ENCODE measurements at places on chromosomes 4 and X.

DNA sequence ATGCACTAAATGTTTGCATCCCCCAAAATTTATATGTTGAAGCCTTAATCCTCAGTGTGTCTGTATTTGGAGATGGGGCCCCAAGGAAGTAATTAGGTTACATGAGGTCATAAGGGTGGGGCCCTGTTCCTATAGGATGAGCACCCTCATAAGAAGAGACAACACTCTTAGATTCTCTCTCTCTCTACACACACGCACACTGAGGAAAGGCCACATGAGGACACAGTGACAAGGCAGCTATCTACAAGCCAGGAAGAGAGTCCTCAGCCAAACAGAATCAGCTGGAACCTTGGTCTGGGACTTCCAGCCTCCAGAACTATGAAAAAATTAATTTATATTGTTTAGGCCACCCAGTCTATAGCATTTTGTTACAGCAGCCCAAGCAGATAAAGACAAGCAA lies 69.3 kb upstream of the NOCT start:
- no peak for DNase-seq

- DNase-seq, result no peak
These were observed 47.7 kb upstream of the UGDH start for GRCh38 chr4:39574946-39575345.

GRCh38 chrX:41796046-41796445 lies 72.1 kb downstream of the GPR82 start:
- DNase-seq, result no peak

DNA sequence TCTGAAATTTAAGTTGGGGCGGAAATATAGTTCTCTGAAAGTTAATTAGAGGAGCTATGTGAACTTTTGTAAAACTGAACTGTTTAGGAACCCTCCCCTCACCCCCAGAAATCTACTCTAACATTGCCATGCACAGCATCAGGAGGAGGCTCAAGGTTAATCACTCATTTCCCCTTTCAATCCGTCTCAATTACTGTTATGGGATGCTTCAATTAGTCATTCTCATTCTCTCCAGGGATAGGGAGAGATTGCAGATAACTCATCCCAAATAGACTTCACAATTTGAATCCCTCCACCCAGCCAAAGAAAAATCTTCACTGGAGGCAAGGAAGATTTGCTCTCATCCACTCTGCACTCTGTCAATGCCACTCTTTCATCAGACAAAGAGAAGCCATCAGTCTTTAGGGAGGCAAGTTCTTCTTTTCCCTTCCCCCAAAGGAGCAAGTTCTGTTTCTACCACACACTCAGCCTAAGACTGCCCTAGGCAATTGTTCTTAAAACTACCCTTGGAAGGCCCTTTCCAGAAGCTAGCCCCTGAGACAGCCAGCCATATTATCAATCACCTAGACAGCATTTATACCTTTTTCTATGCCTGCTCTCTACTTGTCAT lies 140.4 kb downstream of the SLC10A7 start:
- DNase-seq, result no peak

DNA sequence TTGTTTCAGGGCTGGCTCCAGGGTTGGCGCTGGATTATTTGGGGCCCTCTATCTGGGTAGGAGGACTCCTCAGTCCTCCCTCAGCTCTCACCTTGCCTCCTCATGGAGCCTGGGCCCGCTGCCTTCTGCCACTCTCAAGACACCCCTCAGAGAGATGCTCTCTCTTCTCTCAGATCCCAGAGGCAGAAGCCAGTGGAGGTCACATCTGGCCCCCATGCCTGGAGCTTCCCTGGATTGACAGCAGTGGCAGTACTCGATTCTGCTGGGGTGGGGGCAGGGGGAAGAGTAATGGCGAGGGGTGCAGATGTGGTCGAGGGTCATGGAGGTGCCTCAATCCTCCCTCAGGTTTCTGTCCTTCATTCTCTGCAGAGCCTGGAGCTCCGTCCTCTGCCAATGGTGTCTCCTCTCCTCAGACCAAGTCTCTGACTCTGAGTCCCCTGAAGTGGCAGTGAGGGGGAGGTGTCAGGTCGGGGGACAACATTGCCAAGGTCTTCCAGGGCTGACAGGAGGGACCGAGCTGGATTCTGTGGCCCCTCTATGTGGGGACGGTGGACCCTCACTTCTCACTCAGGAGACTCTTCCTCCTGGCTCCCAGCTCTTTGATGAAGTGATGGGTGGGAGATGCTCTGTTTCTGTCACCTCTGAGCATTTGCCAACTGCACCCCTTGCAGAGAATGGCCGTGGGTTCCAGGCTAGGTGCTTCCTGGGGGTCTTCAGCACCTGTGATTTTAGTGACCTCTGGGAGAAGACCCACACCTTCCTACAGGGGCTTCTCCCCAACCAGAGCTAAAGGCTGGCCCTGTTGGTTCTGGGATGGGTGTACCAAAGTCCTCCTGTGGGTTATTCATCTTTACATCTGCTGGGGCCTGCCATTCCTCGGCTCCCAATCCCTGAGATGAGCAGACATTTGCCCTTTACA lies 10.9 kb upstream of the HSFX1 start:
- DNase-seq, result no peak

GRCh38 chrX:31600823-31601222 lies 529.0 kb upstream of the FTHL17 start:
- DNase-seq, result no peak

- DNase-seq, result no peak
These were observed 47.1 kb downstream of the ARHGAP10 start for GRCh38 chr4:147778942-147779341.

DNA sequence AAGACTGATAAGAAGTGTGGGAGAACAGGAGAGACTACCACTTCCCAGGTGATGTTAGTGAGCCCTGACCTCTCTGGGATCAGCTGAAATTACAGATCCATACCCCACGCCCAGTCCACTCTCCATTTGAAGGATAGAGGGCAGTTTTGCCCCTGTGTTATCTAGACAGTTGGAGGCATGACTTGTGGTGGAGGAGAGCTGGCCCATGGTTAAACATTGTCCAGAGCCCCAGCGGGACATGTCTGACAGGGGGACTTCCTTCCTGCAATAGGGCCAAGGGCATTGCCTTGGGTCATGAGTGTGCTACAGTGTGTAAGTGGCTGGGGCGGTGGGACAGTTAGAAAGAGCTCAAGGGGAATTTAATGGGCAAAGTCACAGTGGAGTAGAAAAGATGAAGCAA lies 181.1 kb downstream of the MID1IP1 start:
- no peak for DNase-seq

GRCh38 chrX:106437407-106437806 lies 174.4 kb upstream of the RADX start:
- no peak for DNase-seq

DNA sequence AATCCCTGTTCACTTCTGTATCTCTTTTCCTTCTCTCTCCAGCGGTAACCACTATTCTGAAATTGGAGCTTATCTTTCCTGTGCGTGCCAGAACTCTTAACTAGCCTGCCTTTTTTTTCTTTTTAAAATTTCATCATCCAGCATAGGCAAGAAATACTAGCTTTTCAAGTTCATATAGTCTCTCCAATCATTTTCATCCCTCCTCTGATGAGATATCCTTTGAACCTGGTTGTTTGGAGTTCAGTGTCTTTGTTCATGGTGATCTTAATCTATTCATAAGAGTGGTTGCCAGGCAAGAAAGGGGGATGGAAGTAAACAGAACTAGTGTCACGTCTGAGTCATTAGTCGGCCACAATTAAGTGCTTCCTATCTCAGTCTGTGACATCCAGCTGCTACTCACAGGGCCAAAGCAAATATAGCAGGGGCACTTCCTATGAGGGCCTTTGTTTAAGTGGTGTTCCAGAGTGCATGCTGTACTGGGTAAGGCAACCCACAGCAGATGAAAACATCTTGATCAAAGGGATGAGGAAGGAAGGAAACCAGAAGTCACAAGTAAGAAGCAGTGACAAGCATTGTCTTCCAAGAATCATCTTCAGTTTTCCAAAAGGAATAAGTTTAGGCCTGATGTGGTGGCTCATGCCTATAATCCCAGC lies 56.4 kb upstream of the XIAP start:
- DNase-seq, result peak; percentile 57

GRCh38 chr4:177393236-177393635 lies 49.0 kb downstream of the AGA start:
- DNase-seq, result no peak

DNA sequence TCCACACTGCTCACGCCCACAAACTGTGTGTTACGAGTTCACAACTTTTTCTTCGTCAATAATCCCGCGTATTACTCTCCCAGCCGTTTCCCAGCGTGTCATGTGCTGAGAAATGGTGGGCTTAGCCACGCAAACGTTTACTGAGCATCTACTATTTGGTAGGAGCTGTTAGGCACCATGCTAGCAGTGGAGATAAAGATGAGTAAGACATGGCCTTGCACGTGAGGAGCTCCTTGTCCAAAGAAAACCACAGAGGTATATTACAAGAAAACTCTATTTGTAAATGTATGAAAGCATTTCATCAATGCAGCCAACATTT lies 821 bp upstream of the TMEM128 start:
- no peak for DNase-seq

- DNase-seq, result no peak
These were observed 7.2 kb downstream of the NR0B1 start for GRCh38 chrX:30301963-30302362.

- DNase-seq, result no peak
These were observed 91.8 kb downstream of the SHISA3 start for GRCh38 chr4:42489095-42489494.

GRCh38 chr4:168847771-168848502 lies 162.1 kb downstream of the CBR4 start:
- no peak for DNase-seq

DNA sequence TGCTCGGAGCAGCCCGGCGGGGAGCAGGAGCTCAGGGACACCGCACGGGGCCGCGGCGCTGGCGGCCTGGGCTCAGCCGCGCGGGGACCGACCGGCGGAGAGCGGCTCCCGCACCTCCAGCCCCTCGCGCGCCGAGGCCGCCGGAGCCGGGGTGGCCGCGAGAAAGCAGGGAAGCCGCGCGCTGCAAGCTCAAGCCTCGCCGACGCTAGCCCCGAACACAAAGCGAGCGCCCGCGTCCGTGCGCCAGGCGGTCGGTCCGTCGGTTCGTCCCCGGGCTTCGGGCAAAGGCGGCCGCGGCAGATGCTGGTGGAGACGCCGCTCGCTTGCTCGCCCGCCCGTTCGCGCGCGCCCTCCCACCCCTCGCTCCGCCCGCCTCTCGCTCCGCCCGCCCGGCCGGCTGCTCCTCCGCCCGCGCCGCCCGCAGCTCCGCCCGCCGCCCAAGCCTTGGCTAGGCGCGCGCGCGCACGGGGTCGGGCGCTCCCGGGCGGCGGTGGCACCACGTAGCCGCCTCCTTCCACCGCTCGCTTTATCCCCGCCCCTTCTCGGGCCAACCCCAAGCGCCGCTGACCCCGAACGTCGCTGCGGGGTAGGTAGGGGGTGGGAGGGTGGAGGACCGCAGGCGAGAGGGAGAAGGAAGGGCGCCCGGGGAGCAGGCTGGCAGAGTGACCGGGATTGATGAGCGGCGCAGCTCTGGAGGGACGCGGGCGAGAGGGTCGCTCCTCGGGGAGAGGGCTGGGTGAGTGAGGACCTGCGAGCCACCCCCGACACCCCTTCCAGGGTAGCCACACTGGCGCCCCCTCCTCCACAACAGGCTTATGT lies at the start of gene TSPAN5:
TSPAN5 (minus strand) TSS at position 325 of the 819 bp plus-strand sequence.
- DNase-seq, result peak; percentile 75

DNA sequence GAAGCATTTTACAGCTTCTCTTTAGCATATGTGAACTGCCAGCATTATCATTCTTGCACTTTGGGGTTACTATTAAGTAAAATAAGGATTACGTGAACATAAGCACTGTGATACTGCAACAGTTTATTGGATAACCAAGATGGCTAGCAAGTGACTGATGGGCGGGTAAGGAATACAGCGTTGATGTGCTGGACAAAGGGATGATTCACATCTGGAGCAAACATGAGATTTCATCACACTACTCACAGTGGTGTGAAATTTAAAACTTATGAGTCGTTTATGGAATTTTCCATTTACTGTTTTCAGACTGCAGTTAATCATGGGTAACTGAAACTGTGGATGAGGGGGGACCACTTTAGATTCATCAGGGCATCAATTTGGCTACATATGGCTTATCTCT lies 16.0 kb downstream of the NBDY start:
- no peak for DNase-seq

GRCh38 chr4:54908763-54909162 lies 216.6 kb downstream of the KDR start:
- no peak for DNase-seq

DNA sequence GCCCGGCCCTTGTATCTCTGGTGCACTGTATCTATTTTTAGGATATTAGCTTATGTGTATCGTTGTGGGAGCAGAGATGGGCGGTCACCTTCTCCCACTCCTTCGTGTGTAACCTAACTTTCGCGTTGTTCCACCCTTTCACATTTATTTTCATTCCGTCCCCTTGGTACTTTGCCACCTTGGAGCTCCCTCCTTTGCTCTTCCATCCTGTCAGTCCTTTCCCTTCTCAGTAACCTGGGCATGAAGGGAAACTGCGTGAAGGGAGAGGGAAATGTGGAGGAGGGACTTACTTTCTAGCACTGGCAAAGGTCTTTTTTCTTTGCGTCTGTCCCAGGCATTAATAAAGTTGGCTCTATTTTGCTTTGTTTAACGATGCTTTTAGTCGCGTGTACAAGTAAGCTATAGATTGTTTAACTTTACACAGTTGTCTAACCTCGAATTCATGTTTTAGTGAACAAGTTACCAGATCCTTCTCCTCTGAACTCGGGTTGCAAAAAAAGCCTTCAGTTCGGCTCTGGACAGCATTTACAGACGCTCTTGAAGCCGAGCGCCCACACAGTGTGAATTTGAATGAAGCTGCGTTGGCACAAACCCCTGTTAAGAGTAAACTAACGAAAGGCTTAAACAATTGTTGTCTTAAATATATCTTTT lies 3.9 kb downstream of the PCDH10 start:
- no peak for DNase-seq

DNA sequence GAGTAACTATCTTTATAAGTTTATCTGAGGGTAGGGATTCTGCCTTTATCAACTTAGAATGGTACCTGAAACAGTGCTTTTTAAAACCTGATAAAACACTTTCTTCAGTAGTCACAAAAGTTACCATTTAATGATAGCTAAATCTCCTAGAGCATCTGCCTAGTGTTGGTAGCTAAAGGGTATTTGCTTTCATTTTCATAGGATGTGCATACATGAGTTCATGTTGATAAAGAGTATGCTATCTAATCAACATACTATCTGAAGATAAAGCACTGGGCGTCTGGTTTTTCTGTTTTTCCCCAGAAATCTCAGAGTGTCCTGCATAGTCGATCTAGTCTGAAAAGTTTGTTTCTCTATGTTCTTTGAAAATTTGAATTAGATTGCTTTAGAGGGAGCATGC lies 75.1 kb downstream of the ADGRL3 start:
- no peak for DNase-seq

GRCh38 chr4:93092765-93093164 lies 735.8 kb upstream of the ATOH1 start:
- no peak for DNase-seq

DNA sequence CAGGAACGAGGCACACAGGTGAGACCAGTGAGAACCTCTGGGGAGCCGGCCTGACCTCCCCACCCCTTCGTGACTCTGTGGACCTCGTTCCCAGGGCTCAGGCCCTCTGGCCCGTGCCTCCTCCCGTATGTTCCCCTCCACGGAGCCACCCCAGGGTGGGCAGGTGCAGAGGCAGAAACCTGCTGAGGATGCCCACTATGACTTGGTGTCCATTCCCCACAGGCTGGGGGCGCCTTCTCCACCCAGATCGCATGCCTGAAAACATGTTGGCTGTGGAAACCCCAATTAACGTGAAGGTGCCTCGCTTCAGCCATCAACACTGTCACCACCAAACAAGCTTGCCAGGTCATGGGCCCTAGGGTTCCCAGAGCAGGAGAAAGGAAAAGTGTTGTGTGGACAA lies 27.0 kb downstream of the BLOC1S4 start:
- no peak for DNase-seq

- no peak for DNase-seq
These were observed 25.0 kb downstream of the BMPR1B start for GRCh38 chr4:94782707-94783106.

All from CD4-positive, alpha-beta T cell treated with Interleukin-4 for 4 hours (primary cell).